Left cardiac atrium (tissue), 4 donors: ENCODE measurements at places on chromosomes 13 and 19.

DNA sequence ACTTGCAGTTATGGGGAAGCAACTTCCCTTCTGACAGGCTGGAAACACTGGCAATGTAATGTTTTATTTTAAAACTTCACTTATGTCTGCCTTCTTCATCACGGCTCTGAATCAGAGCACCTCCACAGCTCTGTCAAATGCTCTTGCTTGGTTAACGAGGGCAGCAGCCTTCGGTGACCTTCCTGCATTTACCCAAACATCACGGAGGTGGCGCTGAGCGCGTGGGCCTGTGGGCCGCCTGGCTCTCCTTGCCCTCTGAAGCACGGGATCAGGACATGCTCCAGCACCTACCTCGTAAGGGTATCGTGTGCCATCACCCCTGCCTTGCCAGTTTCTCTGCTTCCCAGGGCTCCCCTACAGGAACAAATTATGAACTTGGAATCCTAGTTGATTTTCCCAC lies 310.0 kb downstream of the TEX29 start:
- DNase-seq: no peak

GRCh38 chr13:46373623-46374022 lies 13.4 kb downstream of the RUBCNL start:
- no peak for DNase-seq

DNA sequence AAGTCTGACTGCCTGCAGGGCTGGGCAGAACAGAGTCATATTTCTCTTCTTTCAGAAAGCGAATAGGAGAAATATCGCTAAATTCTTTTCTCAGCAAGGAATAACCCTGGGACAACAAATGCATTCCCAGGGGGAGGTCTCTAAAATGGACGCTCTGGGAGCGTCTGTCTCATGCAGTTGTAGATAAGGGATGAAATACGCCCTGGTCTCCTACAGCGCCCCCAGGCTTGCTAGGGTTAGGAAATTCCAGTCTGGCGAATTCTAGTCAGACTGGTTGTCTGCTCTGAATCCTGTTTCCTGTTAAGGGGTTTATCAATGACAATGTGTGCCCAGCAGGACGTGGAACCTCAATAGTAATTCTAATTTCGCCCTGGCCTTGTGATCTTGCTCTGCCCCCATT lies 1214.1 kb downstream of the DIAPH3 start:
- no peak for DNase-seq

DNA sequence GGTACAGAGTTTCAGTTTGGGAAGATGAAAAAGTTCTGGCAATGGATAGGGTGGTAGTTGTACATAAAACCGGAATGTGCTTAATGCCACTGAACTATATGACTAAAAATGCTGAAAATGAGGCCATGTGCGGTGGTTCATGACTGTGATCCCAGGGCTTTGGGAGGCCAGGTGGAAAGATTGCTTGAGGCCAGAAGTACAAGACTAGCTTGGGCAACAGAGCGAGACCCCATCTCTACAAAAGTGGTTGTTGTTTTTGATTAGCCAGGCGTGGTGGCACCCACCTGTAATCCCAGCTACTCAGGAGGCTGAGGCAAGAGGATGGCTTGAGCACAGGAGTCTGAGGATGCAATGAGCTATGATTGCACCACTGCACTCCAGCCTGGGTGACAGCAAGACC lies 12.8 kb downstream of the SMAD9 start:
- DNase-seq: no peak

DNA sequence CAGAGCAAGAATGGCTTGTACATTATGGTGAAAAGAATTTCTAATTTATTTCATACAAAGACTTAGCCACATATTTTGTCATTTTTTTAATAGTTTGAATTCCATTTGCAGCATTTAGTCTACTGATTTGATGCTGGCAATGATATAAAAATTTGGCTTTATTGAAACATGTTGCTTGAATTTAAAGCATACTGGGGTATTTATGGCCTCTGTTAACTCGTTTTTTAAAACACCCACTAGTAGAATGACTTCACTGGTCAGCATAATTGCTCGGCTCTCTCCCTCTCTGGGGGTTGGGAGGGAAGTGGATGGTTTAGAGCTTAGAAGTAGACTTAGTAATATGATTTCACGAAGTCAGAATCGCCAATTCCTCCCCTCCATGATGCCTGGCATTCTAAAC lies 354.9 kb upstream of the HTR2A start:
- no peak for DNase-seq

- DNase-seq: no peak
Measured at GRCh38 chr13:42064966-42065365, 16.5 kb downstream of the DGKH start.

GRCh38 chr19:9801976-9802375 lies 16.9 kb downstream of the FBXL12 start:
- DNase-seq: no peak

DNA sequence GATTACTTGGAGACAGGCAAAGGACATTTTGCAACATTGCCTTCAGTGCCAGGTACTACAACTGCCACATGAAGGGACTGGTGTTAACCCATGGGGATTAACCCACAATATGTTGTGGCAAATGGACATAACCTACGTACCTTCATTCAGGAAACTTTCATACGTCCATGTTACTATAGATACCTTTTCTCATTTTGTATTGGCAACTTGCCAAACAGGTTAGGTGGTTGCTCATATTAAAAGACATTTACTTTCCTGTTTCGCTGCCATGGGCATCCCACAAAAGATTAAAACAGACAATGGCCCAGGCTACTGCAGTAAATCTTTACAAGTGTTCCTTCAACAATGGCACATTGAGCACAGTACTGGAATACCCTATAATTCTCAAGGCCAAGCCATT lies 925.3 kb downstream of the SLITRK6 start:
- no peak for DNase-seq

DNA sequence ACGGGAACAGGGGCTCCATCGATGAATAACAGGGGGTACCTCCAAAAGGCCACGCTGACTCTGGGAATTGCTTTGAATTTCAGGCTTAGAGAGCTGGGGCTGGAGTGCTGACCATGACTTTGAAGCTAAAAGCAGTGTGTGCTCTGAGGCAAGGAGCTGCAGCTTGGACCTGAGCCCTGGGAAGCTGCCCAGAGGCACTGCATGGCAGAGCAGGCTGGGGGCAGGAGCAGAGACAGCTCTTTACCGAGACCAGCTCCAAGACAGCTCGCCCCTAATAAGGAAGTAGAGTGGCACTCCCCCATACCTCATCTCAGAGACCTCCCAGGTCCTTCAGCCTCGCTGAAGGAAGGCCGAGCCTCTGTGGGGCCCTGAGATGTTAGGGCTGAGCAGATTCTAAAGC lies 200.2 kb downstream of the COL4A1 start:
- DNase-seq: peak; percentile 63

- DNase-seq: no peak
Measured at GRCh38 chr13:26760832-26761582, 421 bp upstream of the GPR12 start.

GRCh38 chr13:94799299-94799698 lies 87.0 kb upstream of the SOX21 start:
- DNase-seq: no peak

DNA sequence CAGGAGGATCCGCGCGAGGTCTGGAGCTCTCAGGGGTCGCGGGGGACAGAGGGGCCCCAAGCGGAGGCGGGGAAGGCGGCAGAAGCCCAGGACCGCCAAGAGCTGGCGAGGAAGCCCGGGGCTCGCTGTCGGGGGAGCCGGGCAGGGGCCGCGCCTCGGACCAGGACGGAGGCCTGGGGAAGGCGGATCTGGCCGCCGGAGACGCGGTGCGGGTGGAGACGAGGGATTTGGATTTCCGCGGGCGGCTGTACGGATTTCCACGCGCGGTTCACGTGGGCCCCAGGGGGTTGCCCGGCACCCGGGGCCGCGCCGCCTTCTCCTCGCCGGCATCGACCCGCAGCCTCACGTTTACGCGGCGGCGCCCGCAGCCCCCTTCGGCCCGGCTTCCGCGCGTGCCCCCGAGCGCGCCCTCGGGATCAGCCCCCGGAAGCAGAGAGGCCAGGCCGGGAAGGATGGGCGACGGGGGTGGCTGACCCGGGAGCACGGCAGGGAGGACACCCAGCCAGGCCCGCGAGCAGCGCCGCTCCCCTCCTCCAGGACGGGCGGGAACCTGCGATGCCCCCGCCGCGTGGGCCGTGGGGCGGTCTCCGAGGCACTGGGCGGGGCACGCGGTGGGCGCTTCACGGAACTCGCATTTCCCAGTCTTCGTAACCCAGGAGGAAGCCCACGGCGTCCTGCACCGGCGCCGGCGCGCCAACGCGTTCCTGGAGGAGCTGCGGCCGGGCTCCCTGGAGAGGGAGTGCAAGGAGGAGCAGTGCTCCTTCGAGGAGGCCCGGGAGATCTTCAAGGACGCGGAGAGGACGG lies 4.7 kb downstream of the F7 start:
- peak; percentile 31 for DNase-seq

GRCh38 chr13:41060724-41061074 lies 610 bp upstream of the WBP4 start:
- peak; percentile 89 for DNase-seq

DNA sequence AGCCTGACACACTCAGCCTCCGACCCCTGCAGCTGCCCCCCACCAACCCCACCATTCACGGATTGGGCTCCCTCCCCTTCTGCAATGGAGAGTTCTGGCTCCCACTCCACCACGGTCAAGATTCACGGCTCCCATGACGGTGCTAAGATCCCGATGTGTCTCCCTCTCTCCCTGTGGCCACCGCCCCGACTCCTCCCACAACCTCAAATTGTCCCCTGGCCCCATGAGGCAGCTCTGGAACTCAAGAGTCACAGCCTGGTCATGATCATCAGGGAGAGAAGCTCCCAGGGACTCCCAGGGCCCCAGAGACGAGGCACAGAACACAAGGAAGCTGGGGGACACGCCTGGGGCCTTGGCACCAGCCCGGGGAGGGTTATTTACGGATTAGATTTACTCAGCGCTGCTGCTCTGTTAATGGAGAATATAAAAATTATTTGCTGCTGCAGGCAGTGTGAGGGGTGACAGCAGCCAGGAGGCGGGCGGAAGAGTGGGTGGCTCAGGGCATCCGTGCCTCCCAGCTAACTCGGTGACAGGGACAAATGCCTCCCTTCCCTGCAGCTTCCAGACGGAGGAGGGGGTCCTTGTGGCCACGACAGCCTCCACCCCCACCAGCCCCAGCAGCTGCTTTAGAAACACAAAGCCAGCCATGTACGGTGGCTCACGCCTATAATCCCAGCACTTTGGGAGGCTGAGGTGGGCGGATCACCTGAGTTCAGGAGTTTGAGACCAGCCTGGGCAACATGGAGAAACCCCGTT lies 184.2 kb downstream of the PTPRS start:
- DNase-seq: no peak

DNA sequence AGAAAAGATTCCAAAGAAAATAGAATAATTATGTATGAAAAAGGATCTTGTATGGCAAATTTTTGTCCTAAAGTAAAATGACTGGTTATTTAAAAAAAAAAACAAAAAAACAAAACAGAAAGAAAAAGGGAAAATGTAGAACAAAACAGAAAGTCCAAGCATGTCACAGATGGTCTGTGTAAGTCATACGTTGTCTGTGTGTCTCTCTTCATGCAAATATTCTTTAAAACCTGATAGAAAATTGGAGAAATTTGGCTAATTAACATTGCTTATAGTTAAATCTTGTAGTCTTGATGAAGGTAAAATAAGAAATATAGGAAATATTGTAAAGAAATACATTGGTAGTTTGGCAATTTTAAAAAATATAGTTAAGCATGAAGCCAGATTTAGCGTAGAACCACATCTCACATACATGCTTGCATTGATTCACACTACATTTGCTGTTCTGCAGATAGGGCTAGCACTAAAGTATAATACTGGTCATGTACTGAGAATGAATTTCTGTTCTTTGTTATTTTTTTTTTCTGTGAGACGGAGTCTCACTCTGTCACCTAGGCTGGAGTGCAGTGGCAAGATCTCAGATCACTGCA lies 58.4 kb downstream of the SPRYD7 start:
- no peak for DNase-seq

GRCh38 chr19:21423057-21424041 lies 26.4 kb downstream of the ZNF493 start:
- DNase-seq: no peak

- peak; percentile 84 for DNase-seq
Measured at GRCh38 chr19:37007587-37008220, 70.5 kb upstream of the ZNF420 start.

DNA sequence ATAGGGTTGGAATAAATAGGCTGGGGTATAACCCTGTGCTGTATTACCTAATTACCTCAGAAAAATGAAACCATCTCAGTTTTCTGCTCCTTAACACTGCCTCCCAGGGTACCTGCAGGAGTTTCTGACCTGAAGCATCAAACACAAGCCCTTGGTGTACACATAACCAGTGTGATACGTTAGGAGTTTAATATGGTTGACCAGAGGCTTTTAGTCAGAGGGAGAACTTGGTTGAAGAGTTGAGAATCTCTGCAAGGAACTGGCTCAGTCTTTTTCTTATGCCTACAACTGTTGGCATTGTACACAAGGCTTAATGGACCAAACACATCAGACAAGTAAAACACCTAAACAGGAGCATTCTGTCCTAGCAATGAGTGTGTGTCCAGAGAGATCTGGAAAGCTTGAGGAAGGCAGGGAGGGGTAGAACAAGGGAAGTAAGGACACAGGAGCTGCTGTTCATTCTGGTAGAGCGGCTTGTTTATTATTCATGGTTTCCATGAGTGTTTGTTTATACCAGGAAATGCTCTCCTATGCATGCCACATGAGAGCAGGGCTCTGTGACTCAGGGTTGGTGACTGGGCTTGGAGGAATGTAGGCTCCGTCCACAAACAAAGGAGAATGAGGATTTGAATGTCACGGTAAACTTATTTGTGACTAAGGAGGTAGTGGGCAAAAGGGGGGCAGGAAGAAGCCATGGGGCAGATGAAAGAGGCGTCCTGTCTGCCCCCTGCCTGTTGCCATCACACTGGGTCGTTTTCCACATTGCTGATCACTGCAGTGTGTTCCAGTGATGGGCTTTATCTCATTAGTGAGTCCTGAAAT lies 11.9 kb upstream of the SPATA13 start:
- no peak for DNase-seq

GRCh38 chr13:98906746-98907502 lies 70.9 kb downstream of the DOCK9 start:
- no peak for DNase-seq
